Femur (tissue), 1 donor: ENCODE measurements at places on chromosomes 1 and 21.

- no peak for DNase-seq
These were observed 73.1 kb downstream of the VPS13D start for GRCh38 chr1:12302798-12303447.

GRCh38 chr21:20040768-20041167 lies 957.4 kb upstream of the NCAM2 start:
- no peak for DNase-seq

GRCh38 chr1:50139339-50140181 lies 30.8 kb downstream of the ELAVL4 start:
- DNase-seq: no peak

DNA sequence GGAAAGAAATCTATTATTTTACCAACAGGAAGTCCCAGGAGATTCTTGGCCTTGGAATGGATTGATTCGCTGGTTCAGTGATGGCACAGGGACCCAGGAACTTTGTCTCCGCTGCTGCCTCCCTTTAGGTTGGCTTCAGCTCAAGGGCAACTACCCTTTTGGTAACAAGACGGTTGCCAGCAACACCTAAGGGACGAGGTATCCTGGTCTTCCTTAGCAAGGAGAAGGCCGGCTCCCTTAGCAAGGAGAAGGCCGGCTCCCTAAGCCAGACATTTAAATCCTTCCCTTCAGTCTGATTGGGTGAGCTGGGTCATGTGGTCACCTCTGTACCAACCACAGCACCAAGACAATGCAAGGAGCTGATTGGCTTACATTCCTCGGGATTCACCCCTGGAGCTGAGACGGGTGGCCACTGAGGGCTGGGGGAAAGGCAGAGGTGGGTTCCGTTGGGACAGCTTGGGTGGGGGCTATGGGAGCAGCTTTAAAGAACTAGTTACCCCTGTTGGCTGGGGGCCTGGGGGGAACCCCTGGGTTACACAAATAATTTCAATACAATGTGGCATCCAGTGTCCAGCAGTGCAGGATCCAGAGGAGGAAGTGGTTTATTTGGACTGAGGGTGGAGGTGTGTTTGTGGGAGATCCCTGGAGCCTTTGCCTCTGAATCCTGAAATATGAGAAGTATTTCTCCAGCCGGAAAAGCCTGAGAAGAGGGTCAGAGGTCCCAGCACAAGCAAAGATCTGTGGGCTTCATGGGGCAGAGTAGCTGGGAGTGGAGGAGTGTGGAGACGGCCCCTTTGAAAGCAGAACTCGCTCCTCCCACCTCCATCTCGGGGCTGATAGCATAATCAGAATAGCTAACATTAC lies 20.7 kb upstream of the CLIC4 start:
- DNase-seq: no peak

- no peak for DNase-seq
These were observed 44.6 kb upstream of the SLC30A1 start for GRCh38 chr1:211623515-211623914.

DNA sequence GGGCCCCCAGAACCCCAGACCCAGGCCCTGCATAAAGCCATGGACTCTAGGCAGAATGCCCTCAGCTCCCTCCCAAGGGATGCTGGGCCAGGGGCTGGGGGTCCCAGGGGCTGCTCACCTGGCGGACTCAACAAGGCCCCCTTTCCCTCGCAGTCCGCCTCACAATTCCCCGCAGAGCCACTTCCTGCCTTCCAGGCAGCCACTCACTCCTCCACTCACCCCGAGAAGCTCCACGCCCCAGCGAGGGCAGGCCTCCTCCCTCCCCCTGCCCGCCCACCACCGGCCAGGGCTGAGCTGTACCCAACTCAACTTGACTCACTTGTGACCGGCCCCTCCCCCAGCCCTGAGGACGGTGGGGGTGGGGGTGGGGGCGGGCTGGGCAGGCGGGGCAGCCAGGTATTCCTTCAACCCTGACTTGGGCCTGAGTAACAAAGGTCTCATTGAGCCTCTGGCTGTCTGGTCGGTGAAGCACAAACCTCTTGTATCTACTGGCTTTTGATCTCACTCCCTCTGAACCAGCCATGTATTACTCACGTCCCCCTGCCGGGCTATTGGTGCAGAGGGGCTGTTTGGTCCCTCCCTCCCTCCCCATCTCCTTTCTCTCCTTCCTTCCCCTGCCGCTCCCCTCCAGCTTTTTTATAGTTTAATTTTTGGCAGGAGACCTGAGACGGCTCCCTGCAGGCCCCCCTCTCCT lies 5.9 kb downstream of the BLACAT1 start:
- peak; percentile 54 for DNase-seq

DNA sequence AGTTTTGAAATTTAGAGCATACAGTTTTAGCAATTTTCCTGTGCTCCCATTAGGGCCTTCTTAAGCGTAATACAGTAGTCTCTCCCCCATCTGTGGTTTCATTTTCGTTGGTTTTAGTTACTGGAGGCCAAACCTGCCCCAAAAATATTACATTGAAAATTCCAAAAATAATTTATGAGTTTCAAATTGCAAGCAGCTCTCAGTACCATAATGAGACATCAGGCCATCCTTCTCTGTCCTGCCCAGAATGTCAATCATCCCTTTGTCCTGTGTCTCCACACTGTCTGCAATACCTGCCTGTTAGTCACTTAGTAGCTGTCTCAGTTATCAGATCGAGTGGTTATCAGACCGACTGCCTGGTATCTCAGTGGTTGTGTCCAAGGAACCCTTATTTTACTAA lies 45.4 kb downstream of the ADSS2 start:
- no peak for DNase-seq

- DNase-seq: no peak
These were observed 121.2 kb upstream of the KIAA0040 start for GRCh38 chr1:175313672-175314225.

GRCh38 chr21:34182436-34182835 lies 109.1 kb downstream of the MRPS6 start:
- no peak for DNase-seq

- DNase-seq: no peak
These were observed 179.4 kb downstream of the TGFB2 start for GRCh38 chr1:218524526-218524925.

- no peak for DNase-seq
These were observed 897.2 kb downstream of the ADGRL2 start for GRCh38 chr1:82697965-82698364.

DNA sequence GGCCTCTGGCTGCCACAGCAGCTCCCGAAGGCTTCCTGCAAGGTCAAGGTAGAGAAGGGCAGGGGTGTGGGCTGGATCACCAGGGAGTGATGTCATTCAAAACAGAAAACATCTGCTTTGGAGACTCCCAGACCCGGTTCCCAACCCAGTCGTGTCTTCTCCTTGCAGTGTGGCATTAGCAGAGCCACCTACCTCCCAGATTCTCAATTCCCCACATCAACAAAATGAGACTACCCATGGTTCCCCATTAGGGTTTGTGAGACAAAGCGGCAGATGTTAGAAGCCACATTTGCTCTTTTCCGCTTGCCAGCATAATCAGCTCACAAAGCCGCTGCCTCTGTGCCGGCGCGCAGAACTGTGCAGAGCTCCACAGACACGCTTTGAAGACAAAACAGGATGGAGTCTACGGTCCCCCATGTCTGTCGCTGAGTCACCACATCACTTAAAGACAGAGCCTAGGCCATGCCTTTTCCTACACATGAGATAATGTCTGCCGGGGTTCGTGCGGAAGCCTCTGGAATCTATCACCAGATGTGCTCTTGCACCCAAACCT lies 12.5 kb downstream of the KIF17 start:
- DNase-seq: no peak

GRCh38 chr1:217856342-217857034 lies 225.3 kb downstream of the SPATA17 start:
- no peak for DNase-seq

GRCh38 chr1:76433526-76433925 lies 359.0 kb downstream of the ST6GALNAC3 start:
- DNase-seq: no peak

DNA sequence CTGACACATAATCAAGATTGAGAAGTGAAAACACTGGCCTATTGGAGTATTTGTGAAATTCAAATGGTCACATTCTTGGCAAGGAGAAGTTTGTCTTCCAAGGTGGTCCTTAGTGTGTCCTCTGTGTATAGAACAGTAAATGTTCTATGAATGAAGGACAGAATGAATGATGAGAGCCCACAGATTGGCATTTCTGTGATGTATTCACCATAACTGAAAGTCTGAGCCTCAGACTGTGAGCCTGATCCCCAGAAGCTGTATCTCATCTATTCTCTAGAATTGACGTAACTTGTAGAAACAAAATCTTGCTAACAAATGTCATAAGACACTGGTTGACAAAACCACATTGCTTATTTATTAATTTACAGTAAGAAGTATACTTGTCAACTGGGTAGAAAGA lies 111.5 kb upstream of the ETV3 start:
- DNase-seq: no peak

- no peak for DNase-seq
These were observed 7.6 kb upstream of the CA14 start for GRCh38 chr1:150249936-150250335.

DNA sequence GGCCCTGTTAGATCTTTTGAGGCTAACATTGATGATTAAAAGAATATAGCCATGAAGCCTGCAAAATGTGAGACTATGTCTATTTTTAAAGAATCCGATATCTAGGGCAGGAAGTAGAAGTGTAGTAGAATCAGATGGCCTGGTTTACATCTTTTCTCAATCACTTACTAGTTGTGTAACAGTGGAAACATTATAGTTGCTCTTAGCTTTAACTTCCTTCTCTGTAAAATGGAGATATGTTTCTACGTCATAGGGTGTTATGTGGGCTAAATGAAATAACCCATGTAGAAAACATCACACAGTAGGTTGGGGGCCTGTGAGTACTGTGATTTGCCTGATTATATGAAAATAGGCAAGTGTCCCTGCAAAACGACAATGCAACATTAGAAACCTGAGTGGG lies 4.4 kb upstream of the IGFN1 start:
- DNase-seq: no peak

- DNase-seq: no peak
These were observed 36.5 kb downstream of the PTPN14 start for GRCh38 chr1:214514819-214515383.

DNA sequence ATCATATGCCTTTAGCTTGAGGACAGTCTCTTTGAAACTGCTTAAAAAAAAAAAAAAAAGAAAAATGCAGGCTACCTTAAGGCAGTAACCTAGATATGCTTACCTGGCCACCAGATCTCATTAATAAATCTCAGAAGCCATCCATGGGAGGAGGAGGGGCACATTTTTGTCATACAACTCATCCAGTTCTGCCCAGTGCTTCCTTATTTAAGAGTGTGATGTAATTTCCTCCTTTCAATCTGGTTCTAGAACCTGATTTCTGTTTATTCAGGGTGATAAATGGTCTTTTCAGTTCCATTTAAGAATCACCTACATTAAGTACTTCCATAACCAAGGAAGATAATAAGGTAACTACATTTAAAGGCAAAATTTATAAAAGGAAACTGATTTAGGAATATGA lies 6.1 kb downstream of the ERRFI1 start:
- no peak for DNase-seq

GRCh38 chr21:24617819-24618218 lies 989.5 kb downstream of the MRPL39 start:
- DNase-seq: no peak

GRCh38 chr1:6815726-6816125 lies 30.5 kb downstream of the CAMTA1 start:
- no peak for DNase-seq

GRCh38 chr1:204077979-204078696 lies 5.2 kb downstream of the SOX13 start:
- no peak for DNase-seq

DNA sequence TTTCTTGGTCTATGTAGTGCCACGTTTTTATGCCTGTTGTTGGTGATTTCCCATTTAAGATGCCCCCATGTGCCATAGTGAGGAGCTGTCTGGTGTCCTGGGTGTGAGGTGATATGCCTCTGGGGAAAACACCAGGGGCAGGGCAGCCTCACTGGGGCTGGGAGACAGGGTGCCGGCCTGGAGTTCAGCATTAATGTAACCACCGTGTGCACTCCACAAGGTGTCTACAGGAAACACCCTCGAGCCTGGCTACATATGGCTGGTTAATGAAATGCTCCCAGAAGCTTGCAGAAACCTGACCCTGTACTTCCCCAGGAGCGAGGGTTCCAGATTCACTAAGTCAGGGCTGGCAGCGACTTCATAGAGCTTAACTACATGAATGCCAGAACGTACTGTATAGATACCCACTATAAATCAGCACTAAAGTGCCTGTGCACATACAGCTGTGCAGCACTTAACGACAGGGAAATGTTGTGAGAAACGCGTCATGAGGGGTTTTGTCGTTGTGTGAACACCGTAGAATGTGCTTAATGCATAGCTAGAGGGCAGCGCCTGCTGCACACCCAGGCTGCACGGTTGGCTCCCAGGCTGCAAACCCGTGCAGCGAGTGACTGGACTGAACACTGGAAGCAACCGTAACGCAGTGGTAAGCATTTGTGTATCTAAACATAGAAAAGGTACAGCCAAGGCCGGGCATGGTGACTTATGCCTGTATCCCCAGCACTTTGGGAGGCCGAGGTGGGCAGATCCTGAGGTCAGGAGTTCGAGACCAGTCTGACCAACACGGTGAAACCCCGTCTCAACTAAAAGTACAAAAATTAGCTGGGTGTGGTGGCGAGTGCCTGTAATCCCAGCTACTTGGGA lies 10.4 kb downstream of the TFF2 start:
- no peak for DNase-seq

DNA sequence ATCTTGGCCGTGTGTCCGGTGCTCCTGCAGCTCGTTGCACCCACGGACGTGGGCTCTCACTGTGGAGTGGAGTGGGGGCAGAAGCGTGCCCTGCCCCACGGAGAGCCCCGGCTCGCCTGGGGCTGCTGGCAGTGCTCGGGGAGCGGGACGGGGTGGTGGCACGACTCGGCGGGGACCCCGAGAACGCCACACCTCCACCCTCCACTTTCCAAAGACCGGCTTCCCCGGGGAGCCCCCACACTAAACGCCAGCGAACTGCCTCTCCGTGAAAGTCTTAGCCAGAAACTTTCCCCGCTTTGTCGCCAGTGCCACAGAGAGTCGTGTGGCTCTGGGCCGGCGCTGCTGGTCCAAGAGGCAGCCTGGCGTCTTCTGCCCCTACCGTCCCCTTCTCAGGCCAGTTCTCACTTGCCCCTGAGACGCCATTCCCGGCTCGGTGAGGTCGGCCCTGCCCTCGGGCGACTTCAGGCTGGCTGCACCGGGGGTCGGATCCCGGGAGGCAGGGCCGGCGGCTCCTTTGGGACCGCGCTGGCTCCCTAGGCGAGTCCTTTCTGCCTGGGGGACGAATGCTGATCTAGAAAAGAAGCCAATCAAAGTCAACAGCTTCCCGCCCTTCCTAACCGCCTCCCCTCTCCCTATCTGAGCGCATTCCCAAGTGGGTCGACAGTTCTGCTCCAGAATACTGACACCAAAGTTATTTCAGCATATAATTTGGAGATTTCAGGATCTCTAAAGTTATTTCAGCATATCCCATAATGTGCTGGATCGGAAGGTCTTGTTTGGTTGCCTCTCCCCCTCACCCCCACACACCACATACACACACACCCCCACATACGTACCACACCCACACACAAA lies 2.6 kb upstream of the SAMD13 start:
- DNase-seq: peak; percentile 59

- peak; percentile 47 for DNase-seq
These were observed 470.6 kb downstream of the PTPRU start for GRCh38 chr1:29706936-29707335.
